ENCODE measurements at places on chromosomes 16 and 17.

- DNase-seq: no peak
Measured at GRCh38 chr17:12457493-12457892, 208.2 kb upstream of the MYOCD start.

DNA sequence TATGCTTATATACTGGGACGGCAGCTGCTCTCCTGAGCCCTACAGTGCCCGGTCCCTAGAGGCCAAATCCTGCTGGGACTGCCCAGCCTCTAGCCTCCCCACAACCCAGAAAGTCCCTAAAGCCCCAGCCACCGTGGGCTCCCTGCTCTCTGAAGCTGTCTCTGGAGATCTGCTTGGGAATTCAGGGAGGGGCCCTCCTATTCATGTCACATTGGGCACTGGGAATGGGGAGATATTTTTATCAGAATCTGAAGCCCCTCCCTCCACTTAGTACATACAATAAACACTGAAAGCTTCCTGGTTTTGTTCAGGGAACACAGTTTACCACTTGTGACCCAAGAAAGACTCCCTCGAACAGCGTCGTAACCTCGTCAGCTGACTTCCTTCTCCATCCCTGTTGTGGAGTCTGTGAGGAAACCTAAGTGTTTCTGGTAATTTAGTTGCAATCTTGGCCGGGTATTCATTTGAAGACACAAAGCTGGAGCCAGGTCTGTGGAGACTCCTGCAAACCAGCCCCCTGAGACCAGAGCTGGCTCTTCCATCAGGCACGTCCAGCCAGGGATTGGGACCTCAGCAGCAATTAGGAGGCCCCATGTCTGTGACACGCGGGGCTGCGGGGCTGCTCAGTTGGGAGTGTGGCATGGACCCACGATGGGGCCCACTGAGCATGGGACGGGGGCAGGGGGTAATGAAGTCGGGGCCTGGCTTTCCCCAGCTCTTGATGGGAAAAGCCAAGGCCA, 38.5 kb downstream of the PGS1 start:
- no peak for DNase-seq

DNA sequence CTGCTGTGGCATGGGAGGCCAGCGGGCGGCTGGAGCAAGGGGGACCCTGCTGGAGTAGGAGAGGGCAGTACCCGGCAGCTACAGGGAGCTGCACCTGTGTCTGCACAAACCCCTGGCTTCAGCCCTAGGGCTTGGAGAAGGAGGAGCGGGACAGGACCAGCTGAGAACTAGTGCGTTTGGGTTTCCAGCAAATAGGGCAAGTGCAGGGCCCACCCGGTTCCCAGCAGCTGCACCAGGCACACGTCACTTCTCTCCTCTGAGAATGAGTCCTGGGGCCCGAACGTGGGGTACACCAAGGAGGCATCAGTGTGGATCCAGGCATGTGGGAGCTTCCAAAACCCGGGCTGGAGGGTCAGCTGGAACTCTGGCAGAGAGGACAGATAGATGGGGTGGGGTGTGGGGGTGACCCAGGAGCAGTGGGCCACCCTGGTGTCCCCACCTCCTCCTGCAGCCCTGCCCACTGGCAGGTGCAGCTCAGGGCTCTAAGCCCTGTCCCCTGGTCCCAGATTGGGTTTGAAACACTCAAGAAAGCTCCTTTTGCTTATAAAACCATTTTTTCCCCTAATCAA, 5.6 kb downstream of the C16orf89 start:
- no peak for DNase-seq

DNA sequence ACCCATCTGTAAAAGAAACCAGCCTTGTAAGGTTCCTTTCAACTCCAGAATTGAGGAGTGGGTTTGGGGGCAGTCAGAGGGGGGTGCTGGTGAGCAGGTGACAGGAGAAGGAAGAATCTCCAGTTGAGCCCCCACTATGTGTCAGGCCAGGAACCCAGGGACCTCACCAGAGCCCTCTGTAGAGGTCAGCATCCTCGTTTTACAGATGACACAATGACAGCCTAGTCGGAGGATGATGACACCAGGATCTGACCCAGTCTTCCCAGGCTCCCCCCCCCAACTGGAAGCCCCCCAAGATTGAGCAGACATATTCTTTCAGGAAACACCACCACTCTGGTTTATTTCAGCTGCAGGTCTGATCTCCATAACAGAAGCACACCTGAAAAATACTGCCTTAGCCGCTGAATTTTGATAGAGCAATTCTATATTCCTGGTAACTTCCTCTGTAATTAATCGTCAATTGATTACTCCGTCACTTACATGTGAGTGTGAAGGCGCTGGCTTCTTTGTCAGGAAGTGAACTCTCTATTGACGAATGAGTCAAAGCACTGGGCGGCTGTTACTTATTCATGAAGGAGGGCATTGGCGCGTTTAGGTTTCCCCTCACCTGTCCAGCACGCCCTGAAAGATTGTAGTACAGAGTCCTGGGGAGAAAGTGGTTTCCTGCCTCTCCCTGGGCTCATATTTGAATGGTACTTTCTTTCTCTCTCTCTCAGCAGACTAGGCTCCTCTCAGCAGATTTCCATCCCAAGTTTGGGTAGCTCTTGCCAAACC, 21.2 kb downstream of the SOCS3 start:
- no peak for DNase-seq

DNA sequence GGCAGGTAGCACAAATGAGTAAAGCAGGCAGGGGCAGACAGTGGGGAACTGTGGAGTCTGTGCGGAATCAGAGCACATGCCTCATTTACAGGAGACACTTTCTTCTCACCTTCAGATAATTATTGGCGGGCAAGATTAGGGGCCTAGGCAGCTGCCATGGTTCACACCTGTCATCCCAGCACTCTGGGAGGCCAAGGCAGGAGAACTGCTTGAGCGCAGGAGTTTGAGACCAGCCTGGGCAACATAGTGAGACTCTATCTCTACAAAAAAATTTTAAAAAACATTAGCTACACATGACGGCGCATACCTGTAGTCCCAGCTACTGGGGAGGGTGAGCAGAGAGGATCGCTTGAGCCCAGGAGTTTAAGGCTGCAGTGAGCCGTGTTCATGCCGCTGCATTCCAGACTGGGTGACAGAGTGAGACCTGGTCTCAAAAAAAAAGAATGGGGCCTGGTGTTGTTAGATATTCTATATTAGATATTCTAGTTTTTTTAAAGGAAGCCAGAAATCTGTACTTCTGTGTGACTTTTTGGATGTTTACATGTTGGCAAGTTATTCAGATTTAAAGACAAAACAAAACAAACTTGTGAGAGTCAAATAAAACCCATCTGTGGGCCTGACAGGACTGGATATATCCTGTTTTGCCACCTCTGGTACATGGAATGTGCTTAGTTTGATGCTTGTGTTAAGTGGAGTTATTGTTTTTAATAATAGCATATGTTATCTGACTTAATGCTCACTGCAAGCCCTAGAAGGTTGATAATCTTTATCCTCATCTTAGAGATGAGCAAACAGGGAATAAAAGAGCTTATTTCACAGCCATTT, 4.9 kb upstream of the LPCAT2 start:
- no peak for DNase-seq

- no peak for DNase-seq
Measured at GRCh38 chr16:51243936-51244436, 92.9 kb upstream of the SALL1 start.

- no peak for DNase-seq
Measured at GRCh38 chr16:73405851-73406250, 357.9 kb upstream of the ZFHX3 start.

DNA sequence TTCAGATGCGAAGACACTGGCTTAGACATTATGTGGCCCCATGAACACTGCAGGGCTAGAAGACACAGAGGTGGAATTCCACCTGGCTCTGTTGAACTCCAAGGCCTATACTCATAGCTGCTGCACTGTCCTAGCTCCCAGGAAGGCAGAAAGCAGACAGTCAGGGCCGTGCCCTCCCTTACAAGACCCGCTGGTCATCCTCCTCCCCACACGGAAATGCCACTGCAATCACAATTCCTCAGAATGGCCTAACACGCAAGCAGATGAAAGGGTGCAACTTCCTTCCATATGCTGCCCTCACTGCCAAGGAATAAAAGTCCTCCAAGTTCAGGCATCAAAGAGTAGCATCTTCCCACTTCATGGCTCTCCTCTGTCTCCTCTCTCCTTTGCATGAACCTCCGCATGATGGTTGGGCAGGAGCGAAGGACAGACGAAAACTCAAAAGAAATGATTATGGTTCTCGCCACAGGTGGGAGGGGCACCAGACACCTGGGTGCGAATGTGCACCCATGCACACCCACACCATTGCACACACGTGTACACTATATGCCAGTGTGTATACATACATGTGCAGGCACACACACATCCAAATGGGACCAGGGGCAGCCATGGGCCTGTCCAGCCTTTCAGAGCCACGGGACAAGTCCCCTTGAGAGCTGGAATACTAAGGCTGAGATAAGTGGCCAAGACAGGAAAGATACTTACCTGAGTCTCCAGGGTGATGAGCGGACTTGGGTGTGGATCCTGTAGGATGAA, 113.3 kb downstream of the XYLT1 start:
- no peak for DNase-seq
